ENCODE measurements at places on chromosomes 16 and 17.

- DNase-seq, result no peak
These were observed 15.0 kb downstream of the CA10 start for GRCh38 chr17:52143542-52143941.

- no peak for DNase-seq
These were observed 58.7 kb upstream of the DLX4 start for GRCh38 chr17:49910094-49910857.

DNA sequence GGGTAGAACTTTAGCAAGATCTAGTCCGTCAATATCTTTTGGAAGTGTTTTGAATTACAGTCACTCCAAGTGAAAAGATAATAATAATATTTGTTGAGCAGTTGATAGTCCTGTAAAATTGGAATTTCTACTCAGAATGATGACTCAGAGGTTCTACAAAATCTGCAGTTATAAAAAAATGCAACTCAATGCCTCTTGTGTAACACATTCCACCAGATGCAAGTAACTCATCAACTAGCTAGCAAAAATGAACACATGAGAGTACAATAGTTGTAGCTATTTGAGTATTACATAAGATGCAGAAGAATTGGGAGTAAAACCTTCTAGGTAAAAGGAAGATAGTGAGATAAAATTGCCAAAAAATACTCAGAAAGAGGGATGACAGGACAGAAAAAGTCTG lies 177.2 kb downstream of the CDH8 start:
- DNase-seq, result peak; percentile 52

DNA sequence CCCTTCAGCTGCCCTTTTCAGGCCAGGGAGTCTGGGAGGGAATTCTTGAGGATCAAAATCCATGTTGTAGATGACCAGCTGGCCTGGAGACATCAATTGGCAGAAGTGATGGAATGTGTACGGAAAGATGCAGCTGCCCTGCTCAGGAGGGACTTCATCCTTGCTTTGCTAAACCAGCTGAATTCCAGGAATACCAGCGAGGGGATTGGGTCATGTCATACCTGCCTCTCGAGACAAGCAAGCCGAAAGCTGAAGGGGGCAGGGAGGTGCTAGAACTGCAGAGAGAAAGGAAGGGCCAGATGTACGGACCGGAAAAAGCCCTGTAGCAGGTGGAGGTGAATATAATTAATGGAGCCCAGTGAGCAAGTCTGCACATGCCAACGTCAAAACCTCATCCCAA lies 25.6 kb upstream of the NTN1 start:
- no peak for DNase-seq

GRCh38 chr16:7390974-7391373 lies 58.3 kb downstream of the RBFOX1 start:
- no peak for DNase-seq

DNA sequence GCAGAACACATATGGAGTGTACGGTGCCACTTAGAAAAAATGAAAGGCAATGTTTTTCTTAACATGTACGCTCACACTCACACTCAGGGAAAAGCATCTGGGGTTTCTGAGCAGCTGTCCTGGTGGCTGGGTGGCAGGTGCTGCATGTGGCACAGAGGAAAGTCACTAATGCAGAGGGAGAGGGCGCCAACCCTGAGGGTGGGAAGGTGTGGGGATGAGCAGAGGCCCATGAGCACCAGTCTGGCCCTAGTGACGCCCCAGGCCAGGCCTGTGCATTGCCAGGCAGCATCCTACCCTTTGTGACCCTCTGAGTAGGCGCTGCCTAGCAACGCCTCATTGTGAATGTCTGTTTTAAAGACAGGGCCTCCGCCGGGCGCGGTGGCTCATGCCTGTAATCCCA lies 19.1 kb upstream of the LCMT1 start:
- DNase-seq, result no peak

- DNase-seq, result peak; percentile 91
These were observed 8.4 kb upstream of the GLIS2 start for GRCh38 chr16:4307215-4308037.

- DNase-seq, result no peak
These were observed 40.0 kb downstream of the SOST start for GRCh38 chr17:43718544-43718943.

DNA sequence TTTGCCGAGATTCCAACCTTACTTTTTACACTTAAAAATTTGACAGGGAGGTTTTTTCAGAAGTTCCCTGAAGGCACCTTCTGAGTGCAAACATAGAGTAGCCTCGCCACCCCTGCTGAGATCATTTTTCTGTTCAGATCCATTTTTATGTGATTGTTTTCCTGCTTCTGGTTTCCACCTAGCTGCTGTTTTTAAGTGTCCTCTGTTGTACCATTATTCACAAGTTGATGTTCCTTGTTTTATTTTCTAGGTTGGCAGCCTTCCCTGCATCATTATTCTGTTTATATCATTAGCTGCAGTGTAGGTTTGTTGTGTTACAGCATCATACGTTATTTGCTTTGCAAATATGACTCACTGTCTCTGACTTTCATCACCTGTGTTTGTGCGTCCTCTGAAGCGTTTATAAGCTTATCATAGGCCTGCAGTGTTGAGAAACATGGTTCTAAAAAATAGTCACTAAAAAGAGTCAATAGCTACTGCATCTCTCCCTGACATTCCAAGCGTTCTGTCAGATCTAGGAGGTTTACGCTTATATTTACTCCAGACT lies 116.9 kb upstream of the CLEC3A start:
- DNase-seq, result no peak

DNA sequence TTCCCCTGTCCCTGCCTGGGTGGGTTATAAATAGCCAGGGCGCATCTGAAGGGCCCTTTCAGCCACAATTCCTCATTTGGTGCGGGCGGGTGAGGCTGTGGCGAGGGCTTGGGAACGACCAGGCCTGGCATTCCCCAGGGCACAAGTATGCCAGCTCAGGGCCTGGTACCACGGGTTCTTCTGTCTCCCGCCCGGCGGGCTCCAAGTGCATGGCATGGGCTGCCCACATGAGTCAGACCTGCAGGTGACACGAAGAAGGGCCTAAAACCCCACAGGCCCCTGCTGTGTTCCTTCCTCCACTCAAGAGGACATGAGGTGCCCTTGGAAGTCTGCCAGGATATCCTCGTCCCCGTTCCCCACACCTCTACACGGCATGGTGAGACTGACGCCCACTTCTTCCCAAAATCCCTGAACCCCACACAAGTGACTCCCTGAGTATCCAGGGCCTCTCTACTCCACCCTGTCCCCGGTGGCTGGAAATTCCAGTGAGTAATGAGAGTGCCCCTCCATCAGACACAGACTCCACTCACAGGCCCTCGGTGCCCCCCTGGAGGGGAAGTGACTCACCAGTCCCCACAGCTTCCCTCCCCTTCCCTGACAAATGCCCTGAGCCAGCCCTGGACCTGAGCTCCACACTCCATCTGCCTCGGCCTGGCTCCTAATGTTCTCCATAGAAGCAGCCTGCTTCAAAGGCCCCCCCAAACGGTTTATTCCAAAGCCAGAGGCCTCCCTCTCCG lies 68.8 kb downstream of the ABR start:
- peak; percentile 59 for DNase-seq

GRCh38 chr16:79653373-79653891 lies 52.9 kb upstream of the MAF start:
- DNase-seq, result peak; percentile 24

DNA sequence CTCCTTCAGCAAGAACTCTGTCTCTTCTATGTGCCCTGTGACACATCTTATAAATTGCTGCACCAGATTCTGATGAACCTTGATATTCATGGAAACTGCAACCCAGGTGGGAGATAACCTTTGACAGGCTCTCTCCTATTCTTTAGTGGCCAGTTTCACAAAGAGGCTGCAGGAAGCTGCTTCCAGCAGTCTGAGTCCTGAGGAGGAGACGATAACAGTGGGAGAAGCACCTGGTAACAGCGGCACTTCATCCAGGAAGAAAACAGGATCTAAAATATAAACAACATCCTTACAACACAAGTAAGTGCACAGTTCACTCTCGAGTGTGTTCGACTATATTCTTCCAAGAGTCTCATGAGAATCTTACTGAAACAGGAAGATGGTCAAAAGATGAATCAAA lies 180.1 kb downstream of the MAP2K6 start:
- no peak for DNase-seq

- no peak for DNase-seq
These were observed 52.1 kb downstream of the KLHDC4 start for GRCh38 chr16:87713451-87714229.

- DNase-seq, result no peak
These were observed 323.0 kb downstream of the CBLN1 start for GRCh38 chr16:48958681-48959080.

- DNase-seq, result no peak
These were observed 238.2 kb upstream of the ASIC2 start for GRCh38 chr17:33531311-33531710.

- DNase-seq, result no peak
These were observed 1.2 kb upstream of the SOST start for GRCh38 chr17:43759836-43760235.

GRCh38 chr17:36846410-36847292 lies 90.6 kb upstream of the LHX1 start:
- no peak for DNase-seq

GRCh38 chr17:76550712-76551615 lies 11.1 kb downstream of the PRCD start:
- DNase-seq, result no peak

GRCh38 chr17:40470932-40471828 lies 27.9 kb downstream of the IGFBP4 start:
- peak; percentile 60 for DNase-seq

GRCh38 chr16:17177242-17177958 lies 293.4 kb downstream of the XYLT1 start:
- no peak for DNase-seq

- peak; percentile 99 for DNase-seq
These were observed 6.7 kb upstream of the CD68 start for GRCh38 chr17:7572588-7573323.

- no peak for DNase-seq
These were observed 2.3 kb downstream of the TPSG1 start for GRCh38 chr16:1222553-1223354.

- no peak for DNase-seq
These were observed 40.2 kb downstream of the OSBPL7 start for GRCh38 chr17:47781397-47781796.

DNA sequence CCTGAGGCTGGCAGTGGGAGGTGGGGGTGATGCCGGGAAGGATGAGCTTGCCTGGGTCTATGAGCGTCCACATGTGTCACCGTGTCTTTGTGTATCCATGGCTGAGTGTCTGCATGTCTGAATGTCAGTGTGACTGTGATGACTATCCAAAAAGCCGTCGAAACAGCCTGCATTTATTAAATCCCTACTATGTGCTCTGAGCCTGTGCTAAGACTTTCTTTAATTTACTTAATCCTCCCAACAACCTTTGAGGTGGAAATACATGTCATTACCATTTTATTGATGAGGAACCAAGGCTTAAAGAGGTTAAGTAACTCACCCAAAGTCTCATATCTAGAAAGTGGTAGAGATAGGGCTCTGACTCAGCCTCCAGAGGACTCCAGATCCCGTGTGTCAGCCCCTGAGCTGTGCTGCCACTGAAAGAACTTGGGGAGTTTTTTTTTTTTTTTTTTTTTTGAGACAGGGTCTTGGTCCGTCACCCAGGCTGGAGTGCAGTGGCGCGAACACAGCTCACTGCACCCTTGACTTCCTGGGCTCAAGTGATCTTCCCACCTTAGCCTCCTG lies 20.0 kb downstream of the ARHGAP23 start:
- DNase-seq, result no peak

DNA sequence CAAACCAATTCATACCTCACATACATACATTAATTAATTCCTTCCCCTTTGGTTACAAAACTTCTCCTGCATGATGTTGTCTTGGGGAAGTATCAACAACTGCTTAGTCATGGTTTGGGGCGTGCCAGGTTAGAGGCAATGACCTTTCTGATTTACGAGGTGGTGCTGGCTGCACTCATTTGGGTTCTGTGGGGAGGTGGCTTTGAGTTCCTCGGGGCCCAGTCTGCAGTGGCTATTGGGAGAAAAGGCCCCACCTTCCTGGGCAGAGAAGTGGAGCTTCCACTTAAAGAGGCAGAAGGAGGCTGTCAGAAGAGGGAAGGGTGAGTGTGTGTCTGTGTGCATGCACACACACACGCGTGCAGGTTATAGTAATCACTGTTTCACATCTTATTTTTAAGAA lies 10.2 kb upstream of the ETV4 start:
- DNase-seq, result peak; percentile 70

- no peak for DNase-seq
These were observed 54.1 kb downstream of the VAC14 start for GRCh38 chr16:70746708-70747424.

- DNase-seq, result no peak
These were observed 7.2 kb upstream of the HSD11B2 start for GRCh38 chr16:67423611-67424260.

GRCh38 chr17:15481481-15481880 lies 14.1 kb upstream of the CDRT4 start:
- DNase-seq, result no peak

DNA sequence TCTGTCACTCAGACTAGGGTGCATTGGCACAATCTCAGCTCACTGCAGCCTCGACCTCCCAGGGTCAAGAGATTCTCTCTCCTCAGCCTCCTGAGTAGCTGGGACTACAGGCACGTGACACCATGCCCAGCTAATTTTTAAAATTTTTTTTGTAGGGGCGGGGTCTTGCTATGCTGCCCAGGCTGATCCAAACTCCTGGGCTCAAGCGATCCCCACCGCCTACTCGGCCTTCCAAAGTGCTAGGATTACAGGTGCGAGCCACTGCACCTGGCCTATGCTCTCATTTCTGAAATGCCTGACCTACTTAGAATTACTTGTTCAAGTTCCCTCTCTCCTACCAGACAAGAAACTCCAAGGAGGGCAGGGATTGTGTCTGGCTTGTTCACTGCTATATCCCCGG lies 5.1 kb upstream of the GP2 start:
- no peak for DNase-seq

- no peak for DNase-seq
These were observed 17.0 kb upstream of the RFFL start for GRCh38 chr17:35080536-35080935.

DNA sequence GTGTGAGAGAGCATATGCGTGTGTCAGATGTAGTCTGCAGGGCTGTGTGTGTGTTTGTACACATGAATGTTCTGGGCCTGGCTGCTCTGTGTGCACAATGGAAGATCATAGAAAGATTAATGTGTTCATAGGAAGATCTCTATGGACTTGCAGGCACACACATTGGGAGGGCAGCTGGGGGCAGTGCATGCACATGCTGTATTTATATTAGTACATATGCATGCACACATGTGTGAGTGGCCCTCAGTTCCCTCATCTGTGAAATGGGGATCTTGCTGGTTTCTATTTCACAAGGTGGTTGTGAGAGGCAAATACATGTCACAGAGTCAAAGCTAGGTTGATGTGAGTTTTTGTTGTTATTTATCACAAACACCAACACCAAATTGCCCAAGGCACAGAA lies 2.1 kb downstream of the CA7 start:
- DNase-seq, result no peak
